ENCODE measurements at places on chromosomes 11 and 22. TPM values are rescaled to one million over a fixed set of nuclear protein-coding genes. Genes with fewer than 3 reads are reported as not detected.

- DNase-seq: no peak
Observed at GRCh38 chr11:130124096-130124495, 35.5 kb upstream of the ST14 start.

Gene SCUBE2
- 0.17 TPM for total RNA-seq

DNA sequence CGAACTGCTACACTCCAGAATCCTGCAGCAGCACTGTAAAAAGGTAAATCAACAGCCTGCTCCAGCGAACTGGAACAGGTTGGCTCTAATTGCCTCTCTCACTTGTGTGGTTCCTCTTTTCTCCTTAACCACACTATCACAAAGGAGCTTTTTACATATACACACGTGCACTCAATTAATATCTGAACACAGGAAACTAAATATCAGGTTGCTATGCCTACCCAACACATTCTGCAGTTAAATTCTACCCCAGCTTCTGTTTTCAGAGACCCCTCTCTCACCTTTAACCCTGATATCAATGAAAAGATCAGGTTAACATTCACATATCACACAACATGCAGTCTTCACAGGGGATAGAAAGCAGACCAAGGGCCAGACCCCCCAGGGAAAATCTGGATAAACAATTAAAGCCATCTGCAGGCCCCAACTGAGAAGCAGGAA lies 11.0 kb downstream of the RBFOX2 start:
- DNase-seq: no peak

- no peak for DNase-seq
Observed at GRCh38 chr22:38754751-38755154, 1.0 kb downstream of the SUN2 start.

DNA sequence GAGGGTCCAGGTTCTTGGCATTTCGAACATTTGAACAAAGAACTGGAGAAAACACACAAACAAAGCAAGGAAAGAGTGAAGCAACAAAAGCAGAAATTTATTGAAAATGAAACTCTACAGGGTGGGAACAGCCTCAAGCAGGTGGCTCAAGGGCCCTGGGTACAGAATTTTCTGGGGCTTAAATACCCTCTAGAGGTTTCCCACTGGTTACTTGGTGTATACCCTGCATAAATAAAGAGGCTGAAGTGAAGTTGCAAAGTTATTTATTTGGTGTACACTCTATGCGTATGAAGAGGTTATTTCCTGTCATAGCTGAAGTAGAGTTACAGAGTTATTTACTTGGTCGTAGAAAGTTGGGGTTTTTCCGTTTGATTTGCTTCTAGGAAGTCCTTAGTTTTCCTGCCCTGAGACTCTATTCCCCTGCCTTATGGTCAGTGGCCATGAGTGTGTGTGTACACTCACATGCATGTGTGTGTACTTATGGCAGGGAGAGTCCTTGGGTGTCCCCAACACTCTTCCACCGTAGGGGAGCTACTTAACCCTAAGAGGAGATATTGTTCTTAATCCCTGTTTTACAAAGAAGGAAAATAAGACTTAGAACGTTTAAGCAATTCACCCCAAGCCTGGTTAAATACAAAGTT lies 5.6 kb upstream of the SMCO4 start:
- DNase-seq: no peak

Gene TEAD1
- not detected for total RNA-seq

Gene HEPHL1
- not detected for total RNA-seq

Gene TH
- not detected for total RNA-seq

DNA sequence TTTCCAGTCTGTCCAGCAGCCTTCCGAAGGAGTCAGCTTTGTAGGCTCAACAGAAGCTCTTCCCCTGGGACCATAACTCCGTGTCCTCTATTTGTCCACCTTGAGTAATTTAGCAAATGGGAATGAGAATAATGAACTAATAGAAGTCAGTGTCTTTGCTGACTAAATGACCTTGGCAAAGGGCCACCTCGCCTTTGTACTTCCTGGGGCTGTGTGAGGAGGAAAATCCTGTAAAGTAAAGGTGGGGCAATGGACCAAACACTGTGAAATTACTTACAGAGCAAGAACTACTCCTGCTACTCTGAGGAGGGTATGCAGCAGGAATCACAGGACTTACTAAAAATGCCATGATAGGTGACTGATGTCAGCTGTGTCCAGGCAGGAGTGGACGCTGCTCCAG lies 36.2 kb upstream of the CSNK2A3 start:
- DNase-seq: no peak

- no peak for DNase-seq
Observed at GRCh38 chr11:111840143-111840542, 31.2 kb downstream of the ALG9 start.

- DNase-seq: no peak
Observed at GRCh38 chr11:27912916-27913315, 195.0 kb downstream of the KIF18A start.

Gene TEX54
- total RNA-seq: 0.59 TPM

DNA sequence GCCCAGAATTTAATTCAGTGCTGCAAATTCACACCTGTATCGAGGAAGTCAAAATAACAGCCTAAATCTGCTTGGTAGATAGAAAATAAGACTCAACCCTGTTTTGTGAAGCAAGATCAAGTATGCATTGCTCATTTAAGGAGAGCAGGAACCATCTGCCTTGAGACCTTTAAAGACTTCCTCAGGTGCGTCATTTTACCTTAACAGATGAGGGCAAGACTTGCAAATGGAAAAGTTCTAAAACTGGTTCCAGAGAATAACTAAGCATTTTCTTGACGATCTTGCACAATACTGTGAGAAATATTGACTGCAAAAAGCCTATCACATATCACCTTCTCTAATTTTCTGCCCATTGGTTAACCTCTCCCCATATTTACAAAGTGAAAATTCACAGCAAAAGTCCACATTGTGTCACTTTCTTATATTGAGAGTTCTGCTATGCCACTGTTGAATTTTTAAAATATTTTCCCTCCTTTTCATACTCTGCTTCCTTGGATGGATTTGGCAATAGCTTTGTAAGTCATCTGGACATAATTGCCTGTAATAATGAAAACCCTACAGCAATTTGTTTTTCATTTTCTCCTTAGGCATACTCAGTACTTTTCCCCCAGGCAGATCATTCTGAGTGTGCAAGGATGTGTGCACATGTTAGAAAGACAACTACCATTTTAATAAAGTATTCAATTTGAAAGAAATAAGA lies 234.2 kb downstream of the AASDHPPT start:
- no peak for DNase-seq

GRCh38 chr11:23956586-23956985 lies 540.3 kb upstream of the LUZP2 start:
- no peak for DNase-seq

Gene BBOX1
- total RNA-seq: not detected

Gene WNT7B
- total RNA-seq: not detected
